ENCODE measurements at places on chromosomes 3 and 15.

DNA sequence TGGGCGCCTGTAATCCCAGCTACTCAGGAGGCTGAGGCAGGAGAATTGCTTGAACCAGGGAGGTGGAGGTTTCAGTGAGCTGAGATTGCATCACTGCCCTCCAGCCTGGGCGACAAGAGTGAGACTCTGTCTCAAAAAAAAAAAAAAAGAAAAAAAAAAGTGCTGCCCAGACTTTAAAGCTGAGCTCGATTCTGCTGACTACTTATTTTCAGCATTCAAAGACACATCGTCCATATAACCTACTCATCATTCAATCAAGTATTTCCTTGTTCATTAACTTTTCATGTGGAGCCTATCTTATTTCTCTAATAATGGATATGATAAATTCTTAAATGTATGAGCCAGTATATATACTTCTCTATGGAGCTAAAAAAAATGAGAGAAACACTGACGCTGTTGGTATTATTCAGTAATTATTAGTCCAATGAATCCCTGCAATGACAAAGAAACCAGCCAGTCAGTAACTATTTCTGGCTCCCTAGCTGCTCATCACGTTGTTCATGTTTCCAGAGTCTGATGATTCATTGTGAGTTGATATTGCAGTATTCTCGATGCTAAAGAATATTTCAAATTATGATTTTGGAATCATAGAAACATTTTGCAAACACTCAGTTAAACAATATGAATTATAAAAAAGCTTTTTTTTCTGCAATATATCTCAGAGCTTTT, 111.9 kb downstream of the RAP2B start:
- no peak for DNase-seq

DNA sequence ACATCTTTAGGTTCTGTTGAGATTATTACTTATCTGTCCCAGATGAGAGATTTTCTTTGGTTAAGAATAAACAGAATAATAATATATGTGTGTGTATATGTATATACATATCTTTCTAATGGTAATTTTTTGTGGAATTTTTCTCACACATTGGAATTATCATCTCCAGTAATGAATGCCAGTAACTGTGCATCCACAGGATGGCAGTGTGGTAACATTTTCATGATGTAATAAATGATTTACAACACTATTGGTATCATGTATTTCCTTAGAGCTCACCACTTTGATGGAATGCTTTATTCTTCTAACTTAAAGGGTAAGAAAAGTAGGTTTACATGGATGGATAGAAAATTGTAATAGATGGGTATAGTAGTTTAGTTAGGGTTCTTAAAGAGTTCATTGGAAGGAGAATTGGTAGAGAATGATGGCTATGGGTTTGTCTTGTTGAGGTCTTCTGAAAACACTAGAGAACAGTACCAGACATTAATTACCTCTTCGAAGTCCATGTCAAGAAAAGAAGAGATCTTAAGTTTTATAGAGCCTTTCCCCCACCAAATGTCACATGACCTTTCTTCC, 78.1 kb downstream of the STT3B start:
- DNase-seq, result no peak

DNA sequence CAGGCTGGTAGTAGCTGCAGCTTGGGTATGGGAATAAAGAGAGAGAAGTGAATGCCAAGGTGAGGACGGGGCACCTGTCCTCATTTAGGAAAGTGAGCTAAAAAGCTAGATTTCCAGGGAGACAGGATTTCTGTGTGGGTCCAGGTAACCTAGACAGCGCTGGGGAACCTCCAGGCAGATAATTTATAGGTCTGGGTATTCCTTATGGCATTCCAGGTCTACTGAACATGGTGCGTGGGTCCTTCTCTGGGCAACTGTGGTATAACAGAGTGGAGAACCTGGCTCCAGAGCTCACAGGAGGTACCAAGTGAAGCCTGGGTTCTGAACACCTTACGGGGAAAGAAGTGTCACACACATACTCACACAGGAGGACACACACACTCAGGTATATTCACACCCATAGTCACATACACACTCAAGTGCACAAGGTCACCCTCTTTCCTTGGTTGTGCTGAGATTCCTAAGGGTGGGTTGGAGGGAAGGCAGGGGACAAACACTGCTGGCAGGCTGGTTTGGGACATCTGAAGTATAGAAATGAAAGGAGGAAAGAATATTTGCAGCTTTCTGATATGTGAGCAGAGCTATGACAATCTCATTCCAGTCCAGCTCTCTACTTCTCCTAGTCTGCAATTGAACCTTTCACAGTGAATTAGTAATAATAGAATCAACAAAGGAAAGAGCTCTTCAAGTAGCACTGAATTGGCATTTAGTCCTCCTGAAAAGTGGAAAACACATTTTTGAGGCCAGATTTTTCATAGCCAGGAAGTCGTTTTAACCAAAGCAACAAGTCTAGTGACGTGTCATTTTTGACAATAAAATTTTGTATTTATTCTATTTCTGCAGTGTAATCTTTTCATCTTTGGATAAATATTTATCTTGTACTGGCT, 37.4 kb upstream of the ITGA11 start:
- no peak for DNase-seq

GRCh38 chr3:14849638-14850230, 31.0 kb downstream of the FGD5 start:
- no peak for DNase-seq

DNA sequence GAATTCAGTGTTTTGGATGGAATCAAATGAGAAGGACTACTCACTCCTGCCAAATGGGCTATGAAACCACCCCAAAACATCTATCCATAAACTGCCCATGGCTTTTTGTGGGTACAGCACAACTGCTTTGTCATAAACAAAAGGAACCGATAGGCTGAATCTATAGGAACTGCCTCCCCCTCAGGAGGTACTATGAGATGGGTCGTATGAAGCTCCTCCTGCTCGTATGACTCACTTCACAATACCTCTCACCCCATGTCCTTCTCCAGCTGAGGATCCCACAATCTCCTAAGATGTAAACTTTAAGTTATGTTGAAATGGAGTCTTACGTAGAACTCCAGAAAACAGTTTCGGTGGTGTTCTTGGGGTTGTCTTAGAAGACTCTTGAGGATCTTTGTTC, 129.9 kb upstream of the SAMMSON start:
- no peak for DNase-seq

GRCh38 chr3:196193133-196193735, 18.0 kb downstream of the ZDHHC19 start:
- DNase-seq, result no peak

DNA sequence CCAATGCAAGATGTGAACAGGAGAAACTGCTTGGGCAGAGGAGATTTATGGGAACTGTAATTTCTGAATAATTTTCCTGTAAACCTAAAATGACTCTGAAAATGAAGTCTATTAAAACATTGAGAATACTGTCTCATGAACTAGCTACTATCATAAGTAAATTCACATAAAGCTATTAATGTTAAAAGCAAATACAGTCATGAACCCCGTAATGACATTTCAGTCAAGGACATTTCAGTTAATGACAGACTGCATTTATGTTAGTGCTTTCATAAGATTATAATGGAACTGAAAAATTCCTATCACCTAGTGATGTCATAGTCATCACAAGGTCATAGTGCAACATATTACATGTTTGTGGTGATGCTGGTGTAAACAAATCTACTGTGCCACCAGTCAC, 17.2 kb downstream of the CBLB start:
- DNase-seq, result no peak

DNA sequence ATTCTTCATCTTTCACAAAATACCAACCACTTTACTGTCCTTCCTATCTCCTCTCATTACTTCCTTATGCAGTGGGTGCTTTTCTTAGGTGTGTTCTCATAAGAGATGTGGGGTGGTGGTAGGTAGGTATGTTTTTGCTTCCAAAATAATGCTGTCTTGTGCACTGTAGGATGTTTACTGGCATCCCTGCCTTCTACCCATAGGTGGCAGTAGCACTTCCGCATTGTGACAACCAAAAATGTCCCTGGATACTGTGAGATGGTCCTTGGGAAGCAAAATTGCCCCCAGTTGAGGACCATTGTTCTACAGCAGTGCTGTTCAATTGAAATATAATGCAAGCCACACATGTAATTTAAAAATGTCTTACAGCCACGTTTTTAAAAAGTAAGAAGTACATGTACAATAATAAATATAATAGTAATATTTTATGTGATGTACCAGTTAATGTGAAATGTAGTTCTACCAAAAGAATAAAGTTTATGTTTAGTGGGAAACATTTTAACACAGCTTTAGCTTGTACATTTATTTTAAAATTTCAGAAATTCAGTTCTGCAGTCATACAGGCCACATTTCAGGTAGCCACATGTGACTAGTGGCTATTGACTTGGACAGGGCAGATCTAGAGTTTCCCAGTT, 75.2 kb downstream of the NEO1 start:
- DNase-seq, result no peak

GRCh38 chr3:93911206-93911605, 62.5 kb downstream of the PROS1 start:
- DNase-seq, result no peak

- no peak for DNase-seq
Observed at GRCh38 chr3:178325330-178325729, 210.9 kb upstream of the KCNMB2 start.

DNA sequence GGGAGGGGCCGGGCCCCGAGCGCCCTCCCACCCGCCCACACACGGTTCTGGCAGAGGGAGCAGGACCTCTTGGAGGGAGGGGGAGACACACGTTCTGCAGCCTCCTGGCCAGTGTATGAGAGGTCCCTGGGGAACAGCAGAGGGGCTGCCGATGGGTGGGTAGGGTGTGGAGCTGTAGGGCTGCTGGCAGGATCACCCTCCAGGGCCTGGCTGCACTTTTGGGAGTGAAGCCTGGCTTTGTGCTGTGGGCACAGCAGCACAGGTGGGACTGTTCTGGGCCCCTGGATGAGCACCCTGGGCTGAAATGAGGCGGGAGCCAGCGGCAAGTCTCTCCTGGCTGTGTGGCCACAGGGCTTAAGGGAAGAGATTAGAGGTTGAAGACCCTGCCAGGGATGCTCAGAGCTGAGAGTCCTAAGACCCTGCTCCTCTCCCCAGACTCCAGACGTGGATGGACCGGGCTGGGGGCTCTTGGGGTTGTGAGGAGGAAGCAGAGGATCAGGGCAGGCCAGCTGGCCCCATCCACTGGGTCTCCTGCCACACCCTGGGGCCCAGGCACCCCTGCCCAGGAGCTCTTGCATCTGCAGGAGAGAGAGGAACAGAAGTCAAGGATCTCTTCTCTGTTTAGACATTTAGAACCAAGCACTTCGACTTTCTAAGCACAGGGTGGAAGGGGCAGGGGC, 45.2 kb downstream of the RGMA start:
- DNase-seq, result no peak

- DNase-seq, result no peak
Observed at GRCh38 chr3:24086617-24087404, 141.7 kb downstream of the NR1D2 start.

GRCh38 chr3:129514563-129514962, 13.9 kb upstream of the RHO start:
- DNase-seq, result no peak

GRCh38 chr15:58528188-58528870, 96.5 kb downstream of the LIPC start:
- DNase-seq, result no peak

GRCh38 chr15:87527416-87527815, 729.1 kb downstream of the NTRK3 start:
- DNase-seq, result no peak

GRCh38 chr15:86121568-86122225, 42.0 kb downstream of the AGBL1 start:
- DNase-seq, result no peak

GRCh38 chr3:69500604-69501003, 114.7 kb upstream of the FRMD4B start:
- no peak for DNase-seq

DNA sequence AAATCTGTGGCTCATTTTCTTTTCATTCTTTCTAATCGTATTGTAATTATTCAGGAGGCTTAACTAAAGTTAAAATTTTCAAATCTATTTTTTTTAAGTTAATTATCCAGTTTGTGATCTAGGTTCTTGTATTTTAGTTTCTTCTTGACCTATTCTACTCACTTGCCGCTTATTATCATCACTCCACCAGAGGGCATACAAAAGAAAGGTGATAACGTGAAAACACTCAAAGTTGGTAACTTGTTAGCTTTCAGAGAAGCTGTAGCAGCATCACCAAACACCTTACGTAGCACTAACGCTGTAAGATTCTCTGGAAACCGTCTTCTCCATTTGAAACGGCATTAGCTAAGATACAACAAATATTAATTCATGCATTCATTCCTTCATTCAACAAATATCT, 4.8 kb downstream of the GNB4 start:
- no peak for DNase-seq

GRCh38 chr3:140708815-140709214, 31.0 kb downstream of the TRIM42 start:
- DNase-seq, result no peak

- no peak for DNase-seq
Observed at GRCh38 chr15:86002444-86002843, 77.2 kb upstream of the AGBL1 start.

DNA sequence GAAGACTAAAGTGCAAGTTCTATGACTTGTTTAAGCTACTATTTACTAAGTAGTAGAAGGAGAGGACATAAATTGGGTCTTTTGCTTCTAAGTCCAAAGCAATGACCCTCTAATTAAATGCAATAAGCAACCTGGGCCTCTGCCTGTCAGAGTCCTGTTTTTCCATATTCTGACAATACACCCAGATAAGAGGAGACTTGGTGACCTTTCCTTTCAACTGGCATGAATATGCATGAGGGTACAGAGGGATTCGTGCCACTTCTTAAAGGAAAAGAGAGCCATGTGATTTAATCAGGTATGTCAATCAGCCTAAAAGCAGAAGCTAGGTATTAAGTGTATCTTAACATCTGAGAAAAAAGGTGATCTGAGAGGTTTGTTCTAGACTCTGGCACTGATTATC, 50.7 kb upstream of the FGF7 start:
- no peak for DNase-seq

GRCh38 chr3:111744611-111745010, 114.5 kb upstream of the PHLDB2 start:
- no peak for DNase-seq

DNA sequence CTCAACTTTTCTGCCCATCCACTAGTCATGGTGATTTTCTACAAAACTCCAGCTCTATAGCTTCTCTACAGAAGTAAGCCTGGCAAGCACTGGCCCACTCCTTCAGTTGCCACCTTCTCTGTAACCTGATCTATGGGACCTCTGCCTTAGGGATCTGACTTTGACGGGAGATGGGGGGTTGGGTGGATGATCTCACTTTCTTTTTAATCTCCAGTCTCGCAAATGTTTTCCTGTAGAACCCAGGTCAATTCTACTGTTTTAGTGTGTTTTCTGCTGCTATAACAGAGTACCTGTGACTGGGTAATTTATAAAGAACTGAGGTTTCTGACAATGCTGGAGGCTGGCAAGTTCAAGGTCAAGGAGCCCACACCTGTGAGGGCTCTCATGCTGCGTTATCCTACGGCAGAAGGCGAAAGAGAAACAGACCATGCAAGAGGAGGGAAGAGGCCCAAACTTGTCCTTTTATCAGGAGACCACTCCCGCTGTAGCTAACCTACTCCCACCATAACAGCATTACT, 189.9 kb upstream of the THRB start:
- DNase-seq, result no peak

GRCh38 chr3:148604270-148605085, 93.2 kb upstream of the AGTR1 start:
- DNase-seq, result no peak
